ENCODE measurements at places on chromosomes 3 and 15.

- no peak for DNase-seq
These were observed 81.9 kb upstream of the CDV3 start for GRCh38 chr3:133491481-133492059.

GRCh38 chr15:97966924-97967620 is 6.6 kb downstream of the ARRDC4 start:
- no peak for DNase-seq

GRCh38 chr15:28098766-28099554 is at the start of gene OCA2:
Gene OCA2 (minus strand): TSS chr15:28099315. CDS start chr15:28081874, 17,441 bp downstream.
- peak; percentile 61 for DNase-seq

DNA sequence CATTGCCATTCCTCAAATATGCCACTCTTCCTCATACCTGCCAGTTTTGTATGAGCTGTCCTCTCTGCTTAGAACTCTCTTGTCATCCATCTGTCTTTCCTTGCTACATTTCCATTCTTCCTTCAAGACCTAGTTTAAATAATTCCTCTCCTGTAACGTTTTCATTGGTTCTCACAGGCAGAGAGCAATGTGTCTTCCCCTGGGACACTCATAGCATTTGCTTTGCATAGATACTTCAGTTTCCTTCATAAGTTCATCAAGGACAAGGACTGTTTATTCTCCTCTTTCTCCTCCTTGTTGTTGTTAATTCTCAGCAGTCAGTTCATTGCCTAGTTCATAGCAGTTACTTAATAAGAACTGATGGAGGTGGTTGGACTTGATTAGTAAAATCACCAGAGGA is 10.5 kb downstream of the NR2C2 start:
- no peak for DNase-seq

DNA sequence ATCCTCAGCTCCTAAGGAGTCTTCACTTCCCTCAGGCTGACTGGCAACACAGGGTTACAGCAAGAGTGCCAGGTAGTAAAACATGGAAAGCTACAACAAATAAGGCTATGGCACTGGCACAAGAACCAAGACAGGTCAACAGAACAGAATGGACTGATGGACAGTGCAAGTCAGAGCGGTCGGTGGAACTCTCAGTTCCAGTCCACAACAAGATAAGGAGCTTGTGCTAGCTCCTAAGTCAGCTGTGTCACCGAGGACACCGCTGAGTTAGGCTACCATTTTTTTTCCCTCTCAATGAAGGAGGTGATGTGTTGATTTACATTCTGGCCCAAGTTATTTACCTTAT is 55.9 kb upstream of the LIMD1 start:
- DNase-seq, result no peak

GRCh38 chr3:114058646-114059045 is 2.1 kb downstream of the QTRT2 start:
- DNase-seq, result no peak

- no peak for DNase-seq
These were observed 49.7 kb downstream of the LRTM1 start for GRCh38 chr3:54878145-54878544.

DNA sequence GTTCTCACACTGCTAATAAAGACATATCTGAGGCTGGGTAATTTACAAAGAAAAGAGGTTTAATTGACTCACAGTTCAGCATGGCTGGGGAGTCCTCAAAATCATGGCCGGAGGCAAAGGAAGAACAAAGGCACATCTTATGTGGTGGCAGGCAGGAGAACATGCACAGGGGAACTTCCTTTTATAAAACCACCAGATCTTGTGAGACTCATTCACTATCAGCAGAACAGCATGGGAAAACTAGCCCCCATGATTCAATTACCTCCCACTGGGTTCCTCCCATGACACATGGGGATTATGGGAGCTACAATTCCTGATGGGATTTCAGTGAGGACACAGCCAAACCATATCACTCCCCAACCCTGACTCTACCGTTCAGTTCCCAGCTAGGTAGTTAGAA is 59.7 kb upstream of the MINAR1 start:
- no peak for DNase-seq

DNA sequence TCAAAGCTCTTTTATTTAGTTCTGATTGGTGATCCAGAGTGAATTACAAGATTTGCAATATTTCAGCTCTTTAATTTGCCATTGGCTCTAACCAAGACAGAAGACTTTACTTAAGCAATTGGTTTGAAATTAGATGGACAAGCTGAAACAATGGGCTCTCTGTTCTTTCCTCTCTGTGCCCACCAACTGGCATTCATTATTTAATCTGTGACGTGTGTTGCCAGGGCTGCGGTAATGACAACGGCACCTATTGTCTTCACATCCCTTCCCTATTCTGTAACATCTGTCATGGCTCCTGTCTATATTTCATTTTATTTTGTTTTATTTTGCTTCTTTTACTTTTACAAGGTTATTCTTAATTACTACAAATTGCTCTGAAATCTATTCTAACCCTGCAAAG is 33.9 kb downstream of the PLD1 start:
- DNase-seq, result no peak

- no peak for DNase-seq
These were observed 314.8 kb upstream of the CTDSPL start for GRCh38 chr3:37546876-37547275.

DNA sequence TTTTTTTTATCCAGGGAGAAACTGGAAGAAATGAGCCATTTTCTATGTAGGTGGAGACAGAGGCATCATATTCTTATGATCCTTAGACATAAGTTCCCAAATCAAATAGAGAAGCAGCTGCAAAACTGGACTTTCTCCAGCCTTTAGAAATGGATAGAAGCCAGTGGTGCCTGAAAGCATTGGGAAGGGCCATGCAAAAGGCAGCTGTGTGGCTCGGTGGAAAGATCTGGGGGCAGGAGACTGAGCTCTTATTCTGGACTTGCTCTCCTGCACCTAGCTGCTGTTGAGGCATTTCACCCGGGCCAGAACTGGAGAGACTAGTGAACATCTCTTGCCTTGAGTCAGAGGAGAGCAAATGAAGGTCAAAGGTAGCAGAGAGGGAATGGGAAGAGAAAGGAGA is 73.1 kb downstream of the TFG start:
- no peak for DNase-seq

DNA sequence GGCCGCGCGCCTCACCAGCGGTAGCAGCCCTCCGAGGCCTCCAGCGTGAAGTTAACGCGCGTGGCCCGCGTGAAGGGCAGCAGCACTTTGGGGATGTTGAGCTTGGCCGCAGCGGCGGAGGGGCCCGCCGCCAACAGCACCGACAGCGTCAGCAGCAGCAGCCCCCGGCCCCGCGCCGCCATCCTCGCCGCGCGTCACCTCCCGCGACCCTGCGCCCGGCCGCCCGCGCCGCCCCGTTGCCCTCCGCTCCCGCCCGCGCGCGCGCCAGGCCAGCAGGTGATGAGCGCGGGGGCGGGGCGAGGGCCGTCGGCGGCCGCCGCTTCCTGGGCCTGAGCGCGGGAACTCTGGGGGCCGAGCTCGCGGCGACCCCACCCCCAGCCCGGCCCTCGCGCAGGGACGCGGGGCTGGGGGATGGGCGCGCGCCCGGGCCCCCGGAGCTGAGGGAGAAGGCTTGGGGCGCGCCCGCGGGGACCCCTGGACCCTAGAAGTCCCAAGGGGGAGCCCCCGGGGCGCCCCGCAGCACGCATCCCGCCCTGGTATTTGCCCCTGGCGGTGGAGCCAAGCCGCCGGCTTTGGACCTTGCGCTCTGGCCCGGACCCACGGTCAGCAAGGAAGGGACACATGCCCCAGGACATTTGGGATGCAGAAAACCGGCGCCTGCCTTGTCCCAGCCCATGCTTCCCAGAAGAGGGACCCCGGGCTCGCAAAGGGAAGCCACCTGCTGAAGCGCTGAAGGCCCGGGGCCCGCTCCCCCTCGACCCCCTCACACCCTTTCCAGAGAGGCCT is at the start of gene NUP210:
NUP210 (minus strand) TSS at position 278 of the 786 bp plus-strand sequence; CDS start at position 182, 96 bp downstream.
- DNase-seq, result peak; percentile 68

GRCh38 chr15:50189633-50190032 is 7.6 kb downstream of the SLC27A2 start:
- DNase-seq, result no peak

- DNase-seq, result no peak
These were observed 749 bp downstream of the SRGAP3 start for GRCh38 chr3:9248522-9249271.

DNA sequence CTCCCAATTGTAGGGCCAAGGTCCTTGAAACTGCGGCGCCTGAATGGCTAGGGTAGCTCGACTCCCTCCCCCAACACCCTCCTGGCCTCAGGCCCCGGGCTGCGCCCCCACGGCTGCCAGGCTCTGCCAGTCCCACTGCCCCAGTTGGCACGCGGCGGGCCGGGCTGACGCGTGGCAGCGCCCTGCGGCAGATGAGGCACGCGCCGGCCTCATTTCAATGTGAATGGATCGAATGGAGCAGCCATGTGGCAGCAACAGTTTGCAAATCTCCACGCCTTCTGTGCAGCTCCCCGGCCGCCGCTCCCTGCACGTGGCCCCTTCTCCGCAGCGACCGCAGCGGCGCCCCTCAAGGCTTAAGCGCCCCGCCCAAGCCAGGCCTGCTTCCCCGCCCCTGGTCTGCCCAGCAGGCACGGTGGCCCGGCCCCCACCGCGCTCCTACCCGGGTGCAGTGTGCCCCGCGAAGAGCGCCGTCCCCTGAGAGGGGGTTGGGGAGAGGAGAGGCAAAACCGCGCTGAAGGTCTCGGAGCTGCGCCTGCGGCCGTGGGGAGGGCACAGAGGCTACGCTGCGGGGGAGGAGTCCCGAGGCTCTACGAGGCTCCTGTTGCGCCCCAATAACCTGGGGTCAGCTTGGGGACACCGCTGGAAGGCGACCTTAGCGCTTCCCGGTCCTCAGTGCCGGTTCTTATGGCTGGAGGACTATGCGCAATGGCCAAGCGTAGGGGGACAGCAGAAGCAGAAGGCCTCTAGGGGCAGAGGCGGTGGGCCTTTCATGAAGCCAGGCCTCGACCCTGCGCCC is 3.1 kb upstream of the DLL4 start:
- DNase-seq, result peak; percentile 27

- no peak for DNase-seq
These were observed 208.5 kb downstream of the LPP start for GRCh38 chr3:188362405-188362831.

DNA sequence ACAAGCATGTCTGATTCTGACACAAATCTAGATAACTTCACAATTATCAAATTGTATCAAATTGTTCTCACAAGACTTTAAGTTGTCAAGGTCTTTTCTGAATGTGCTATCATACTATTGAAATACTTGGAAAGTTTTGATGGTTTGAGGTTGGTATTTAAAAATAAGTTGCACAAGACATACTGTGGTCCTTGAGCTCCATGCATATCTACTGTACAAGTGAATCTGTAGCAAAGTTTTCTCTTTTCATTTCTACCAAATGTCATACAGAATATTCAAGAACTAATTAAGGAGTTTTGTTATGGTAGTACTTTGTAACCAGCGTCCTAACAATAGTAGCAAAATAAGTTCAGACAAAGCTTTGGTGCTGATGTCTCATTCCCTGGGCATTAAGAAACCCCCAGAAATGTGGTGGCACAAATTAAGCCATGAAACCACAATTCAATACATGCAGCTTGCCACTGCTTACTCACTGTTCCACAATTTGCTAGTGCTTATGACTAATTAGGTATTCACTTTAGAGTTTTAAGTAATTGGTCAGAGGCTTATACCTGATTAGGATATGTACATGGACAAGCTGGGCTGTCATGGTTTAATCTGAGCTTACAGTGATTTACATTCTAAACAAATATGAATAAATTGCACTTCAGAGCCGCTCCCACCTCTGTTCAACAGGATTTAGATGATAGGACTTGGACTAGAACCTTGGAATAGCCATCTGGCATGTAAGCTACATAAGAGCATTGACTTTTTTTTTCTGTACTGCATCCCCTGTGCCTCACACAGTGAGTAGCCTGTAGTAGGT is 8.8 kb downstream of the TBC1D23 start:
- no peak for DNase-seq

DNA sequence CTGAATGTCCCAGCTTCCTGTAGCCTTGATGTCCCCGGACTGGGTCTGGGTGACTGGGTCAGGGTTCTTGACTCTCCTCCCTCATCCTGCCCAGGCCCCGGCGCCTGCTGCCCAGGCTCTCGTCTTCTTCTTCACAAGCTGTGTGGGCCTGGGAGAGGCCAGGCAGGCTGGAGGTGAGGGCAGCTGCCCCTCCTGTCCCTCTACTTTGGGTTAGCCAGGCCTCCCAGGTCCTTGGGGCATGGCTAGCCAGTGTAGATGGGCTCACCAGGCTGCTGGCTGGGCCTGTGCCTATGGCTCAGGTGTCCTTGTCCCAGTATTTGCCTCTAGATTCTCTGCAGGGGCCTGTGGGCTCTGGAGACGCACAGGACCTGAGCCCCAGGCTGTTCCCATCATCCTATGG is 31.8 kb downstream of the TKT start:
- no peak for DNase-seq

DNA sequence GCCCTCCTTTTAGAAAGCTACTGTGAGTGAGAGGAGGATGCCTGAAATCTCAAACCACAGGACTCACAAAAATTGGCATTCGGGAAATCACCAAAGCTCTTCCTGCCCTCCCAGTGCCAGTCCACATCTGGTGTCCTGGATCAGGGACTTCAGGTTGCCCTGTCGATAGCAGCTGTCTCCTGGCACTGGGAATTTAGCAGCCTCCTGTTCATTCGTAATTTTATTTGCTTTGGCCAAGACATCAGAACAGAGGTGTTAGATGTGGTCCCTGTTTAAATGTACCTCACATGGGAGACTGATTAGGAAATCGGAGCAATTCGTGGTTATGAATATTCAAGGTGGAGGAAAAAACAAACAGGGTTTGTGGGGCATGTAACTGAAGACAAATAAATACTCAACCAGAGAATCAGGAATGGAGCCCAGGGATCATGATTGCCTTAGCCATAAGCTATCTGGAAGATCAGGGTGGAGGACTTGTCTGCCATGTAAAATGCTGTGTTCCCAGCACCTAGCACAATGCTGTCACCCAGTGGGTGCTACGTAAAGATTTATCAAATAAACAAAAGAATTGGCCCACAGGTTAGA is 265.2 kb upstream of the PROK2 start:
- DNase-seq, result no peak

DNA sequence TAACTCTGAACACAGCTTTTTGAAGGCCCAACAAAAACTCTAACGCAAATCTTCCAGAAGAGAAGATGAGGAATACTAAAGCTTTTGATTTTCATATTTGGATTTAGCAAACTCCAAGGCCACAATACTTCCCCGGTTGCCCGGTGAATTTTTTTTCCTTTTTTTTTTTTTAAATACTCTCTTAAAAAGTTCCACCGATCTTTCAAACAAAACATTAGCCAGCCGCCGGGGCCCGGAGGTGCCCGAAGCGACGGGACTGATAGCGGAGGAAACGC is 2.3 kb downstream of the FOXL2 start:
- DNase-seq, result no peak

GRCh38 chr3:128496602-128497304 is 3.8 kb upstream of the GATA2 start:
- peak; percentile 16 for DNase-seq

- DNase-seq, result no peak
These were observed 218.4 kb upstream of the MLF1 start for GRCh38 chr3:158352551-158352950.

DNA sequence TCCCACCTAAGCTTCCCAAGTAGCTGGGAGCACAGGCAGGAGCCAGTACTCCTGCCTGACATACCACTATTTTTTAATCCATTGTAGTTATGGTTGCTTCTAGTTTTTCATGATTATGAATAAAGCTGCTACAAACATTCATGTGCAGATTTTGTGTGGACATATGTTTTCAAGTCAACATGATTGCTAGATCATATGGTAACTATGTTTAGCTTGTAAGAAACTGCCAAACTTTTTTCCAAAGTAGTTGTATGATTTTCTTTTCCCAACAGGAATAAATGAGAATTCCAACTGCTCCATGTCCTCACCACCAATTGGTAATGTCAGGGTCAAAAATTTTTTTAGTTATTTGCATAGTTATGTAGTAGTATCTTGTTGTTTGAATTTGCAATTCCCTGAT is 136.8 kb upstream of the THRB start:
- no peak for DNase-seq

- no peak for DNase-seq
These were observed 41.0 kb upstream of the TMEM158 start for GRCh38 chr3:45267097-45267496.

Measured in stimulated activated CD4-positive, alpha-beta T cell treated with anti-CD3 and anti-CD28 coated beads, Interleukin-2, amount 100 ng/mL, for 24 hours (primary cell).